CD4-positive, alpha-beta T cell treated with Interleukin-15 for 1 hour (primary cell): ENCODE measurements at places on chromosomes 3 and 15.

DNA sequence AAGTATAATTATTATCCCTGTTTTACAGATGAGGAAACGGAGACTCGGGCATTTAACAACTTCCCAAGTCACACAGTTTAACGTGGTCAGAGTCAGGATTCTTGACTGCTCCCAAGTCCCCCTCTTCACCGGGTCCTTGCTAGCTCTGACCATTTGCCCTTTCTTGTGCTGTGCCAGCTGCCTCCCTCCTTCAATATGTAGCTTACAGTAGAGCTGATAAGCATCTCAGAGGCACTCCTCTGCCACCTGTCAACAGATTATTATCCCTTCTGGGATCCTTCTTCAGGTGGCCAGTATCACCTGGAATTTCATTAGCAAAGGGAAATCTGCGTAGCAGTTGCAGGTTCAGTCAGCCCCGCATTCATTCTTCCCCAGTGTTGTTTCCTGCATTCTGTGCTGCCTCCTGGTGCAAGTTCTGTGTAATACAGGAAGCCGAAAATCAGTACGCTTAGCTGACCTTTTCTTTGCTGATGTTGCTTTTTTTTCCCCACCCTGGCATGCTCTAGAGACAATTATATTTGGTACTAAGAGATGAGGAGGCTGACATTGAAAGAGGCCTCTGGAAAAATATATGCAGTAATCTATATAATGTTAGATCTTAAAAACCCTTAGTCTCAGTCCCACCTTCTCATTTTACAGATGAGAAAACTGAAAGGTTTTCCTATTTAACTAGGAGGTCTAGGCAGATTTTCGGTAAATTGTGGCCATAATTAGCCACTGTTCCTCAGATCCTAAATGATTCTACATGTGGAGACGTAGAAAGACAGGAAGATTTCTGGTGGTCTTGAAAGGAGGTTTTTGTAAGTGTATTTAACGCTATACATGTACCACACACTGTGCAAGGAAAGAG is 24.8 kb downstream of the TMOD2 start:
- peak; percentile 48 for DNase-seq

GRCh38 chr3:168100777-168101492 is 5.2 kb upstream of the GOLIM4 start:
- no peak for DNase-seq

GRCh38 chr3:51970606-51971300 is 3.1 kb downstream of the ABHD14B start:
- DNase-seq: no peak

- no peak for DNase-seq
Measured at GRCh38 chr15:44812029-44812517, 75.7 kb downstream of the TRIM69 start.

DNA sequence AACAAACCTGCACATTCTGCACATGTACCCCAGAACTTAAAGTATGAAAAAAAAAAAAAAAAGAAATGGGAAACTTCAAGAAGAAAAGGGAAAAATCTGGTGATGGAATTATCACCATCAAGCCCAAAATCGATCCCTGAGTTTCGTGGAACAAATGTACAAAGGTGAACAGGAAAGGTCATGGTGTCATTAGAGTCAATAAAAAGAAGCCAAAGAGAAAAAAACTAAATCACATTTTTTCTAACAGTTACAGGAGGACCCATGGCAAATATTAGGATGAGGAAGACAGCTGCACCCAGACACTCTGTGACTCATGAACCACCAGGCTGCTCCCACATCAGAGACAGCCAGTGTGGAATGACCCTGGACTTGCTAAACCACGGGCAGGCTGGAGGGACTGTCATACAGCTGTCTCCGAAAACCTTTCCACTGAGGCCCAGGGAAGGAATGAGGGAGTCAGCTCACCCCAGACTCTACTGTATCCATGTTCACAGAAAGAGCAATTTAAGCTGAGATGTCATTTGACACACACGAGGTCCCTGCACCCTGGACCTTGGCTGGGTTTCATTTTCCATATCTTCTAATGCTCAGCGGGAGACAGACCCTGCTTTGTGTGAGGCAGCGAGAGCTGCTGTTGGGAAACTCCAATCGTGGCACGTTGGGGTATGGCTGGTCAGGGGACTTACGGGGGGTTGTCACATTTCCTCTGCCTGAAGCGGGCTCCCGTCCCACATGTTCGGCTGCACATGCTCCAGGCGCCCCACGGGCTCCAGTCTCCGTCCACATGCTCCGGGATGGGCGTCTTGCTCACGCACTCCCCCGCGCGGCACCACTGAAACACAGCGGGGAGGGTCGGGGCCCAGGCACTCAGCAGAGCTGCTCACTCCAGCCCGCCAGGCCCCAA is 210.2 kb downstream of the ADAMTS17 start:
- DNase-seq: no peak

DNA sequence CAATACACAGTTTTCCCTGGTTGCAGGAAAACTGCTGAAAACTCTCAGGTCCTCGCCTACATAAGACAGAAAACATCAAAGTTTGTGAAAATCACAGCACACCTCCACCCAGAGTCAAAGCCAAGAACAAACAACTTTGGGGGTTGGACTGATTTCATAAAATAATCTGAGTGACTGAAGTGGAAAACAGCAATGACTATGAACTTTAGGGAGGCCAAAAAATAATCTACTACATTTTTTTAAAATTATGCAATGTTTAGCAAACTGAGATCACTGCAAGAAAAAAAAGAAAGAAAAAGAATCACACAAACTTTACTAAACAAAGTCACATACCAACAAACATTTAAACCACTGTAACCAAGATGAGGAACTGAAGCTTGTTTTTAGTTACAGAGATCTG is 15.9 kb upstream of the FOXP1 start:
- DNase-seq: no peak

DNA sequence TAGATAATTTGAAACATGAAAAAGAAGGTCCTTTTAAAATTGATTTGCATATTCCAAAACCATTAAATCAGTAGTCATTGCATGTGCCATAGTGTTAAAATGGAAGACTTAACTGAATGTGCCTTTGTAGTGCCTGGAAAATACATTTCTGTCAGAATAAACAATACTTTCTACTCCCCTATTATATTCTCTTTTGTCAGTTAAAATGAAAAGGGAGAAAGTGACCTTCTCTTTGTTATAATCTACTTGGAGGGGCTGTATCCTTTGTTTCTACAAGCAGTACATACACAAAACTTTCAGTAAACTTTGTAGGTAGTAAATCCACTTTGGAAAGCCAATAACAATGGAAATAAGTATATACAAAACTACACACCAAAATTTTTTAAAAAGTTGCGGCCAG is 189.5 kb downstream of the NLGN1 start:
- no peak for DNase-seq
